Hindlimb muscle (tissue), 1 donor: ENCODE measurements at places on chromosomes 1 and 21. TPM values are rescaled to one million over a fixed set of nuclear protein-coding genes. Genes with fewer than 3 reads are reported as not detected.
A peak's percentile ranks its signal among the peaks of the same experiment; 100 is the strongest.

ZSWIM5 gene
- polyA plus RNA-seq: 0.34 TPM

MCOLN2 gene
- polyA plus RNA-seq: 0.08 TPM

KPRP gene
- not detected for polyA plus RNA-seq

SPRR5 gene
- not detected for polyA plus RNA-seq

OR10J1 gene
- polyA plus RNA-seq: not detected

GRCh38 chr1:199901341-199901740, 126.2 kb upstream of the NR5A2 start:
- DNase-seq: no peak

GRCh38 chr1:67674260-67675011, 10.6 kb upstream of the GADD45A start:
- DNase-seq: peak; percentile 68

DNA sequence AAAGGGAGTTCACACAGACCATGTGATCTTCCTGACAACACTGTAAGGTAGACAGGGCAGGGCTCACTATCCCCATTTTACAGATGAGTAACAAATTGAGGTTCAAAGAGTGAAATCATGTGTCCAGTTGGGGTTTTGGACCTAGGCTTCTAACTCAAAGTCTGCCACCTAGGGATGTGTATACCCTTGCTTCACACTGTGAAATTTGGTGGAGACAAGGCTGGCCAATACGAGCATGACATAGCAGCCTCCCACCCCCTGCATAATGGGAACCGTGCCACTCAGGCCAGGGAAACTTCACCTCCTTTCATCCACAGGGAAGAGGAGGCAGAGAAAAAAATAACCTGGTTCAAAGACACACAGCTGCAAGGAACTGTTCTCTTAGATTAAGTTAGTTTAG, 6.8 kb downstream of the IQGAP3 start:
- DNase-seq: no peak

- DNase-seq: no peak
Measured at GRCh38 chr1:94285031-94285654, 47.8 kb upstream of the ARHGAP29 start.

DNA sequence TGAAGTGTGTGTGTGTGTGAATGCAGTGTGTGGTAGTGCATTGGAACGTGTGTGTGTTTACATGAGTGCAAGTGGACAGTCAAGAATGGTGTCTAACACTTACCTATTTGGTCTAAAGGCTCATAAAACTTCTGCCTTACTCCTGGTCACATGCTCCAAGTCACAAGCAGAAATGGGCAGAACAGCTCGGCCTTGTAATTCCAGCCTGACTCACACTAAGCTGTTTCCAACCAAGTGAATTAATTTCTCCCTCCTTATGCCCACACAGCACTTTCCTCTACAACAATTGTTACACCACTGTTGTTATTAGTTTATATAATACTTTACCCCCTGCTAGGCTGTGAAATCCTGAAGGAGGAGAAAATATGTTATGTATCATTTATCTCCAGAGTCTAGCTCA, 43.8 kb downstream of the DDR2 start:
- no peak for DNase-seq

DNA sequence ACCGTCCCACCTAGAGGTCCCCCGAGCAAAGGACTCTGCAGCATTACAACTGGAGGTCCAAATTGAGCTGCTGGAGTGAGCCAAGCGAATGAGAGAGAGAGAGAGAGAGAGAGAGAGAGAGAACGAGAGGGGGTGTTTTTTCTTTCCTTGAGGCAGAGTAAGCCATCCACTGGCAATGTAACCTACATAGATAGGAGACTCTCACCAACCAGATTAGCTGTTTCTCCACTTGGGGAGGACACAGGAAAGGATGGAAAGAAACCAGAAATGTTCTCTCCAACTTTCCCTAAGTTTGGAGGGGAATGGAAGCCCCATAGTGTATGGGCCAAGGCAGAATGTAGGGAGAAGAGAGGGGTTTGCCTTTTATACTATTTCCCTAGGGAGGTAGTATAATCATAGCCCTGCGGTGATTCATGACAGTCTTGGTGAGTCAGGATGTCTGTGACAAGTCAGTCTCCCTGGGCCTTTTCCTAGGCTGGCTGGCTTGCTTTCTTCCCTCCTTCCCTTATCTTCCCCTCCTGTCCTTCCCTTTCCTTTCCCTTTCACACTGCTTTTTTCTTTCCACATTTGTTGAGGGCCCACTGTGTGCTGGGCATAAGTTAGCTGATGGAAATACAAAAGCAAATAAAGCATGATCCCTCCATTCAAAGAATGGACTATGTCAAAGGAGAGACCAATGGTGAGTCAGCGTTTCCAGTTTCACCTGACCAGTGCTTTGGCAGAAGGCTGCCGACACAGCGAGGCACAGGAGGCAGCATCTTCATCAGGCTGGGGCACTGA, 7.1 kb downstream of the FNDC7 start:
- DNase-seq: no peak

DNA sequence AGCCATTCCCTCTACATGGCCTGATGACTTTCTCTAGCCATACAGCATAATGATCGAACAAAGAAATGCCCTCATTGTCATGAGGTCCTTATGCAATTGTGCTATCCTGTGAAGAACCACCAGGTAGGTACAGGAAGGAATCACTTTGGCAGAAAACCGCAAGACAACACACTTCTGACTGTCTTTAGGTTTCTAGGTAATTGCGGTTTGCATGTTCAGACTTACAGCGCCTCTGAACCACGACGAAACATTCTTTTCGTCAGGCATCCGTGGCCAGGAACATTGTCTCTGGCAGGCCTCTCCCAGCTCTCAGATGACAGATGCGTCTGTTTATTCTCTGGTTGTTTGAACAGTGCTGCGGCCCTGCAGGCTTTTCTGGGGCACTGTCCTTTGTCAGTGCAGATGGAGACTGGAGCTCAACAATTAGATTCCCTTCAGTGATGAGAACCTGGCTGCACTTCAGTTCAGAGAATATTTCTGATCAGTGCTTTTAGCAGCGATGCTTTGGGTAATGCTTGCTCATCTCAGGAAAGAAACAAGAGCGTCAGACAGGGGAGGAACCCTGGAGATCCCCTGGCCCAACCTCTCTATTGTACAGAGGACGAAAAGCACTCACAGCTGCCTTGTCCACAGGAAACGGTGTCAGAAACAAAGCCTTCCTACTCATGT, 63.4 kb downstream of the B3GALT5 start:
- peak; percentile 56 for DNase-seq

DNA sequence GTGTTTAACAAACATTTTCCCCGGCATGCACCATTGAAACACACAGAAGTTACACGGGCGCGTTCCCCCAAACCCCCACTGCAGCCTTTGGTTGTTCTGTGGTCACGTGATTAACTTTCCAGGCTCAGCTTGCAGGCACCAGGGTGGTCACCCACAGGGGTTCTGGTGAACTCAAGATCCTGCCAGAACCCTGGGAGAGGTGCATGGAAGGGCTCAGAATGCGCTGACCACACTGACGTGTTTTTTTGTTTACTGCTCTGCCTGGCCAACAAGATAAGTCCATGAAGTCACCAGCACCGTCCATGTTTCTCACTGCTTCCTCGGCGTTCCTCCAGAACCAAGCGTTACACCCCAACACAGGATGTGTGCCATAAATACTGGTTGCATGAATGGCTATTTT, 229.5 kb upstream of the VAMP3 start:
- DNase-seq: no peak

GRCh38 chr1:17750333-17750732, 4.8 kb upstream of the ACTL8 start:
- no peak for DNase-seq

DNA sequence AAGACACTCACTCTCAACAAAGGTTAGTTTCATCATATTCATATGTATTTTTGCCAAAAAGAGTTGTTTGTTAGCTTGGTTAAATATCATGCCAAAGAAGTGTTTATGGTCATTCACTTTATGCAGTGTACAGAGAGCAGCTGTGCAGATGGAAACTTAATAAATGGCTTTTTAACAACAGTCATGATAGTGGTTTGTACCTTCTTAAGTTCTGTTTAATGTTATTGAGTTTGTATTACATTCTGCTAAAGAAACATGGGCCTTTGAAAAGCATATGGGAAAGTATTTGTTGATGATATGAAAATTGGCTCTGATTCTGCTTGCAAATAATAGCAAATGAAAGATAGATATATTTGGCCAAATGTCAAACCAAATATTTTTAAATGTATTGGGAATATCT, 607.3 kb downstream of the NCAM2 start:
- peak; percentile 27 for DNase-seq

DNA sequence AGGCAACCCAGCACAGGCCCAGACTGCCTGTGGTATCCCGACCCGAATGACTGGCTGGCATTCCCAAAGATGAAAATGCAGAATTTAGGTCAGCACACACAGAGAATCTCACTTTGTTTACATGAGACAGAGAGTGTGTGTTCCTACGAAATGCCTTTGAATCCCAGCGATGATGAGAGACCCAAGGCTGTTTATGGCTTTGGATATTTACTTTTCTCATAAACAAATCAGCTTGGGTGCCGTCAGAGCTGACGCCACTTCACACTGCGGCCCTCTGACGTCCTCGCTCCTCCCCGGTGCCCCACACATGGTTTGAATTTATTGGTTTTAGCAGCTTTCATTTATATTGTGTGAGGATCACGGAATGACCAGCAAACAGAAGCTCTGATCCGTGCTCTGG, 18.7 kb downstream of the TRABD2B start:
- no peak for DNase-seq

DNA sequence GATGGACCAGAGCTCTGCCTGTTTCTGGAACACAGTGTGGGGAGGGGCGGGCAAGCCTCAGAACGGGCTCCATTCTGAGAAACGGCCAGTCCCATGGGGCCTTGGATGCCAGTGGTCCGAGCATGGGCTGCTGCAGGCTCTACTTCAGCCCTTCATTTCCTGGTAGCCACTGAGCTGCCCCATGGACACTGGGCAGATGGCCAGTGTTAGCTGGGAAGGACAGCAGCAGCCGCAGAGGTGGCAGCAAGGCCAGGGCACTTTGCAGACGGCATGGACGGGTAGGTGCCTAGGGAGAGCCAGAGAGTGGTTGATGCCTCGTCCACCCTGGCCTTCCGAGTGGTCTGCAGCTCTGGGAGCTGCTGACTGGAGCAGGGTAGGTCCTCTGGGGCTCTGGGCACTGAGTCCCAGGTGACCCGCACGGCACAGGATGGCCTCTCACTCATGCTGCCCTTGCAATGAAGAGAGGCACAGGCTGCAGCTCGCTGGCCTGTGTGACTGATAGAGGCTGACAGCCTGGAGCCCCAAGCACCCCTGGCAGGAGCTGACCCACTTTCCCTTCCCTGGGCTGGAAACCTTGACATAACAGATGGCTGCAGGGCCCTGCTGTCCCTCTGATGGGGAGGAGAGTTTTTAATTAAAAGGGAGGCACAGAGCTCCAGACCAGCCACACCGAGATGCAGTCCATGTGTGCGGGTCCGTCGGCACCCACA, 87.7 kb upstream of the COL6A1 start:
- no peak for DNase-seq
